ENCODE measurements at places on chromosomes 12 and 14.

GRCh38 chr12:106652510-106653015 lies 69.8 kb downstream of the RFX4 start:
- DNase-seq, result no peak

DNA sequence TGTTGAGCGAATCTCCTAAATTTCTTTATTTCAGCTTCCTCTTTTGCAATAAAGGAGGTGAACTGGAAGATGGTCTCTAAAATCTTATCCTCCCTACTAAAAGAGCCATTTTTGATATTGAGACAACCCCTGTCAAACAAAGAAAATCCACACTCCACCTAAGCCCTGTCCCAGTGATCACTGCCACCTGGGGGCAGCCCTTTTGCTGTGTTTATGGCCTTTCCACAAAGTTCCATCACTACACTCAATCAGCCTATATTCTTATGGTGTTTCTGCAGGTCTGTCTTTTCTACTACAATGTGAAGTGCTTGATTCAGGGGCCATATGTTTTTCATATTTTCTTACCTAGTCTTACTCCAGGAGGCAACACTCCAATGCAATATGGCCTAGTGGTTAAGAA lies 163.7 kb downstream of the BMP4 start:
- DNase-seq, result no peak

DNA sequence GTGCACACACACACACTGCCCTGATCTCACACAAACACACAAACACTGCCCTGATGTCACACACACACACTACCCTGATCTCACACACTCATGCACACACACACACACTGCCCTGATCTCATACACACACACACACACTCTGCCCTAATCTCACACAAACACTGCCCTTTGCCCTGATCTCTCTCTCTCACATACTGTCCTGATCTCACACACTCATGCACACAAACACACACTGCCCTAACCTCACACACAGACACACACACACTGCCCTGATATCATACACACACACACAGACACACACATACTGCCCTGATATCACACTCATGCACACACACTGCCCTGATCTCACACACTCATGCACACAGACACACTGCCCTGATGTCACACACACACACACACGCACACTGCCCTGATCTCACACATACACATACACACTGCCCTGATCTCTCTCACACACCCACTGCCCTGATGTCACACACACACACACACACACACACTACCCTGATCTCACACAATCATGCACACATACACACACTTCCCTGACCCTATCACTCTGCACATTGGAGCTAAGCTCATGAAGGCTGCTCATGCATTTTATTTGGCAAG lies 97.6 kb upstream of the DIO3 start:
- DNase-seq, result no peak

- no peak for DNase-seq
Measured at GRCh38 chr14:84490081-84490480, 1039.9 kb upstream of the FLRT2 start.

DNA sequence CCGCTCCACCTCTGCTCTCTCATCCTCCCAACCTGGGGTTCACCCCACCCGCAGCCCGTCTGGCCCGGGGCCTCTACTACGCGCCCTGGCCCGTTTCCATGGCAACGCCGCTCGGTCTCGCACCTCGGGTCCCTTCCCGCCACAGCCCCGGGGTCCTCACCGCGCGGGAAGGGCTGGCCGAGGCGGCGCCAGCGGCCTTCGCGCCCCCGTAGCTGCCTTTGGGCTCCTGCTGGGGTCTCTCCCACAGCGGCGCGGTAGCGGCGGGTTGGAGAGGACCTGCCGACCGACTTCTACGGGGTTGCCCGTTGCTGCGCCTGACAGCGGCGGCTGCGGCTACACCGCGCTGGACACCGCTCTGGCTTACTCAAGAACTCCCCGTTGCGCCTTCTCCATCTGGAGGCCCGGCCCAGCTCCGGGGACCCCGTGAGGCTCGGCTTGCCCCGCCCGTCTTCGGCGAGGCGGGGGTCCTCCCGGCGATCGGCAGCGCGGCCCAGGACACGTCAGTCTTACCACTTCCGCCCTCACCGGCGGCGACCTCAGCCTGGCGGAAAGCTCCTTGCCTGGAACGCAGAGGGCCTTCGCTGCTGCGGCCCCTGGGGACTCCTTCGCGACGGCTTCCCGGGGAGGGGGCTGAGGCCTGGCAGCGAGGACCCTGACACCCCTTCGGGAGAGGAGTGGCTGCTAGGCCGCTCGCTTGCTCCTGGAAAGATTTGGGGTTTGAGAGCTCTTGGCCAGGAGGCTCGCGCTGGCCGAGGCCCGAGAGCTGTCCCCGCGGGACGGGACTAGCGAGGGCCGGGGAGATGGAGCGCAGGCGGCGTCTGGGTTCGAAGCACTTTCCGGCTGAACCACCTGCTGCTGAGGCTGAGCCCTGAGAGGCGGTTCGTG lies at the start of gene TM9SF1:
Gene TM9SF1 (minus strand): TSS at position 256 of the 885 bp plus-strand sequence. CDS start 422 bp downstream, outside the sequence.
- DNase-seq, result peak; percentile 71

GRCh38 chr14:37131205-37131604 lies 41.2 kb downstream of the SLC25A21 start:
- no peak for DNase-seq

GRCh38 chr12:7229741-7230140 lies 40.3 kb downstream of the PEX5 start:
- DNase-seq, result no peak

DNA sequence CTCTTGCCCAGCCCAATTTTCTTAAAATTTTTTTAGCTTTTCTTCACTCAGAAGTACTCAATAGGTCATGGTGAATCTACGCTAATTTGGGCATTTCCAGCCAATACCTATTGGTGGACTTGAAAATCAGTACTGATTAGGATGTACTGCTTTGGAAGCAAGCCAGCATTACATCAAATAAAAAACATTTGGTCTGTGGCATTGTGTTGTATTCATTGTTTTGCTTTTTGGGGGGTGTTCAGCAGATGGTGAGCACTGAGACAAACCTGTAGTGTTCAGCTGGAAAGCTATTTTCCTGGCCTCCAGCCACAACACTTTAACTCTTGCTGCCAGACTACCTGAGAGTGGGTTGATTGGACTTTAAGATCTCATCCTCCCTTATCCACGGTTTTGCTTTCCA lies 4.0 kb downstream of the MAPKAPK5 start:
- peak; percentile 16 for DNase-seq

DNA sequence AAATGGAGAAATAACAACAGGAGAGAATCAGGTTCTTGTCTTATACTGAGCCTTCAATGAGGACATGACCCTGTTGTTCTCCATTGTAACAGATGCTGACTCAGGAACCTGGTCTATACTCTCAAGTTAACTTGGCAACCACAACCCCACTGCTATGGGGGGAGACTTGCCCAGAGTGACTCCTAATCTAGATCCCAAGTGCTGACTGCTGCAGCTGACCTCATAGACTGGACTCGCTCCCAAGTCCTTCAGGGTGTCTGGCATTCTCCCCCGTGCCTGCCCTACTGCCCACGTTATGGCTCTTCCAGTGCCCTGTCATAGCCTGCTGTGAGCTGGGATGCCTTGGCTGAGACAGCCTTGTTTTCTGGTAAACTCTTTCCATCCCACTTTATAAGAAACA lies 37.1 kb downstream of the NID2 start:
- DNase-seq, result no peak

DNA sequence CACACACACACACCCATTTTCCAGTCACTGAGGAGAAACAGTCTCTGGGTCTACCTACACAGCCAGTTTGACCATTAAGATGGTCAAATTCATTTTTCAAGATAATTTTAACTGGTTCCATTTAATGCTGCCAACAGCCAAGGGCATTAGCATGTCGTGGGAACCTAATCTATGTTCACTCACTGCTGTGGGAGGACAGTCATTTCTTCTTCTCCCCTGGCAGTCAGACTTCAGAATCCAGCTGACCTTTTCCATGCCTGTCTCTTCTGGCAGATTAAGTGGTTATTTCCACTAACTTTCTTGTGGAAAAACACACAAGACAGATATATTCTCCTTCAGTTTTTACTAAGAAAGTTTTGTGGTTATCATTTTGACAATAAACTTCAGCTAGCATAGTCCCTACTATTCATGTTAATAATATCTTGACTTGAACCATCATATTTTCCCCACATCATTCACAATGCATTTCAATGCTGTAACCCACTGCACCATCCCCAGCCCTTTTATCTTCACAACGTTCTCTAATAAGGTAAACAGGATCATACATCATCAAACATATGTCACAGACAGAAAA lies 82.2 kb downstream of the DAD1 start:
- no peak for DNase-seq

DNA sequence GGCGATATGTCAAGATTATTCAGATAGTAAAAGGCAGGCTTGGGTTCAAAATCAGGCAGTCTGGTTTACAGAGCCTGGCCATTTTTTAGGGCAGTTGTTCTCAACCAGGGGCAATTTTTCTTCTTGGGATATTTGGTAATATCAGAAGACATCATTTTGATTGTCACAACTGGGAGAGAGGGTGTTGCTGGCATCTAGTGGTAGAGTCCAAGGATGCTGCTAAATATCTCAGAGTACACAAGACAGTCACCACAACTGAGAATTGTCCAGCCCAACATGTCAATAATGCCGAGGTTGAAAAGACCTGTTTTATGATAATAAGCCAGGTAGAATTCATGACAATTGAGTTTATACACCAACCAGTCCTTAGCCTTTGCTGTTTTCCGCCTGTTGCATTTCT lies 733.9 kb downstream of the NRXN3 start:
- DNase-seq, result no peak

DNA sequence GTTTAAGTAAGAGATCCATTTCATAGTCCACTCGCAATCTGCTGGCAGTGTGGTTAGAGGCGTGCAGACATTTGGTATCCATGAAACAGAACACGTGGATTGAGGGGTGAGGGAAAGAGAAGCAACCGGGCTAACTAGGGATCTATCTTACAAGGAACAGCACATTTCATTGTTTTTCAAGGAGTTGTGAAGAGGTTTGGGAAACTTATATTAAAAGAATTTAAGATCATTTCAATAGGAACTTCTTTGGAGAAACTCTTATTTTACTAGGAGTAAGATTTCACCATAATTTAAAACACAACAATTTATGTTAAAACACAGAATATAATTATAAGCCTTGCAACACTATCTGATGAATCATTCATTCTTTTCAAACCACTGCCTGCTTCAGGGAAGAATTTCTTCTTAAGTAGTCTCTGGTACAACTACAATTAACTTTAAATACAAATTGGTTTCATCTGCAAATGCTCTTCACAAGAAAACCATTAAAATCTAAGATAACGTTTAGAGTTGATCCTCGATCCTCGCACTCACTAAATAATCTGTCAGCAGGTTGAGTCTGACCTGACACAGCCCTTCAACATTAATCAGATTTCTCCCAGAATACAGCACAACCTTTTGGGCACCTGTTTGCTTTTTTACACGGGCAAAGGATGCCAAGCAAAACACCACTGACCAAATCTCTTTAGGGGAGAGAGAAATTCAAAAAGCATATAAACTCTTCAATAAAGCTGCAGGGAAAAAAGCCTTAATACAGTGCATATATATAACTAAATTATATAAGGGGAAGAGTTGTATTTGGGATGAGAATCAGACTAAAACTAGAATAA lies 27.3 kb downstream of the PPTC7 start:
- DNase-seq, result no peak

GRCh38 chr14:44982594-44982993 lies 20.6 kb downstream of the TOGARAM1 start:
- no peak for DNase-seq

DNA sequence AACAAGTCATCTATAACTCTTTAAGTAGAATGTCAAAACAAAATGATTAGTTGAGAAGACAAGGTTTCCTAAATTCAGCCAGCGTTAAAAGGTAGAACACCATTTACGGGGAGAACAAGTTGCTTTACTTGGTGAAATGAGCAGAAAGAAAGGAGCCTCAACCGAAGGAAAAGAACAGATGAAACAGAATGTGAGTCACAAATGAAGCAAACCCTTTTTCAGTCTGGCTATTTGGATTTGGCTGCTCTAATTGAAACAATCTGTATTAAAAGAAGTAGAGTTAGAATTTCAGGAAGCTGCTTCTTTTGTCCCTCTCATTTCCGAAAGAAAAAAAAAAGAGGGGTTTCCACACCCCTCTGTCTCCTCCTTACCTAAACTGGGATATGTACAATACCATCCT lies 34.6 kb downstream of the CEP128 start:
- DNase-seq, result no peak

DNA sequence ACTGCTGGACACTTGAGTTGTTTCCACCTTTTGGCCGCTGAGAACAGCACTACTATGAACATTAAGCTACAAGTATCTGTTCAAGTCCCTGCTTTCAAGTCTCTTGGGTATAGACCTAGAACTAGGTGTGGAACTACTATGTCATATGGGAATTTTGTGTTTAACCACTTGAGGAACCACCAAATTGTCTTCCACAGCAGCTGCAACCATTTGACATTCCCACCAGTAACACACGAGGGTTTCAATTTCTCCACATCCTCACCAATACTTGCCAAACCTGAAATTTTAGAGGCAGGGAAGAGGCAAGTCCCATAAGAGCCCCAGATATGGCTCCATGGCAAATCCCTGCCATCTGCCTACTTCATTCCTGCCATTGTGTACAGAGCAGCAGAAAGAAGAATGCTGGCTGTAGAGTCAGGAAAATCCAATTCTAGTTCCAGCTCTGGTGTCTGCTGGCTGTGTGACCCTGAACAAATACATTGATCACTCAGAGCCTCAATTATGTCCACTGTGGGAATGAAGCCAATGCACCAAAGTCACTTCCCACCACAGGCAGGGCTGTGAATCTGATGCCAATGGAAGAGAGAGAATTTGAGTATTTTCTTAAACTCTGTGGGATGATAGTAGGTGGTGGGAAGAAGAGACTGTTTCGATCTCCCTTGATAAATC lies 17.8 kb downstream of the PITPNM2 start:
- DNase-seq, result no peak

- DNase-seq, result peak; percentile 28
Measured at GRCh38 chr14:69260861-69261564, 1.1 kb downstream of the GALNT16 start.

DNA sequence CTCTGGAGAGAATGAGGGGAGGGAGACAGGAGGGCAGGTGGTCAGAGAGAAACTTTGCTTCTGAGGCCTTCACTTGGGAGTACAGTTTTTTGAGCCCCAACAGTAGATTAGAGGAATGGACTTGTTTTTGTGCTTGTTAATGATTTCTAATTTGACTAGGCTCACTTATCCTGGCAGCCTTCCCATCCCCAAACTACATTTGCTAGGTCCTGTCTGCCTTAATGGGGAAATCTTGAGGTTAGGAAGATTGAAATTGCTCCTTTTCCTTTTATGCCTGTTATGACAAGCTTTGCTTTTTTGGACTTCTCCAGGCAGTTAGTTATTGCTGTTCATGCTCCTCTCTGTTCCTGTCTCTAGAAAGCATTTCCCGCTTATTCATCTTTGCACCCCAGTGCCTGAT lies 37.7 kb downstream of the SYNE2 start:
- DNase-seq, result no peak
